ENCODE measurements at places on chromosomes 7 and 10. TPM values are rescaled to one million over a fixed set of nuclear protein-coding genes. Genes with fewer than 3 reads are reported as not detected.

The NXPH1 gene
- not detected for total RNA-seq

DNA sequence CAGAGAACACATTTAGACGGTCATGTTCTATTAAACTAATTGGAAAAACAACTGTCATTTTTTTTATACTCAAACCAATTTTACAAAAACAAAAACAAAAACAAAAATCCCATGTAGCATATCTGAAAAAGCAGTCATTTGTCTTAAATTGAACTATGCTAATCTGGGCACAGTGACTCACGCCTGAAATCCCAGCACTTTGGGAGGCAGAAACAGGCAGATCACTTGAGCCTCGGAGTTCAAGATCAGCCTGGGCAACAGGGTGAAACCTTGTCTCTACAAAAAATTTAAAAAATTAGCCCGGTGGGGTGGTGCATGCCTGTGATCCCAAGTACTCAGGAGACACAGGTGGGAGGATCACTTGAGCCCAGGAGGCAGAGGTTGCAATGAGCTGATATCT, 253.4 kb downstream of the DOCK4 start:
- DNase-seq, result no peak

- no peak for DNase-seq
Measured at GRCh38 chr10:124256151-124256550, 162.6 kb downstream of the OAT start.

- DNase-seq, result no peak
Measured at GRCh38 chr10:97321804-97322190, 2.7 kb downstream of the FRAT1 start.

DNA sequence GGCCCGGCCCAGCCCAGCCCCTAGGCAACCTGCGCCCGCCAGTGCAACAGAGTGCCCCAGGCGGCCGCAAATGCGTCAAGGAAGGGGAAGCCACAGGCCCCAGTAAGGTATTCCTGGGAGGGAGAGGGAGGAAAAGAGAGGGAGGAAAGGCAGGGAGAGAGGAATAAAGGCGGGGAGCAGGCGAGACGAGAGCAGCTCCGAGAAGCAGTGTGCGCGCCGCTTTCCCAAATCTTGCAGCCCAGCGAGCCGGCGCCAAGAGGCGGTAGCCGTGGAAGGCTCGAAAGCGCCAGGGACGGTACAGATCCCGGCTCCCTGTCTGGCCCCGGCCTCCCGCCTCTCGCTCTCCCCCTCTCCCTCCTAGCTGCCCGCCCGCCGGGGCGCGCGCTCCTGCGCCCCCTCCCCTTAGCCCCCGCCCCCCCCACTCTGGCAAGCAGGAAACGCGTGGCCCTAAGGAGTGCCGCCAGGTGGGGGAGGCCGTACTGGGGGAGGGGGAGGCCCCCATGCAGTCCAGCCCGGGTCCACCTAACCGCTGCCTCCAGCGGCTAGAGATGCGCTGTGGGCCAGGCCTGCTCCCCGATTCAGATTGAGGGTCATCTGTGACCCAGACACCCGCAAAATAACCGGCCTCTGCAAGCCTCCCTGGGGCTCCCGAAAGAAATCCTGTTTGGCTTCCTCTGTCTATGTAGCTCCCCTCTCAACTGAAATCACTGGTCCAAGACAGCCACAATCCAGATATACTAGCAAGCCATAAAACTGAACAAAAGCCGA, 4.3 kb downstream of the HOXA10 start:
- DNase-seq, result peak; percentile 20

DNA sequence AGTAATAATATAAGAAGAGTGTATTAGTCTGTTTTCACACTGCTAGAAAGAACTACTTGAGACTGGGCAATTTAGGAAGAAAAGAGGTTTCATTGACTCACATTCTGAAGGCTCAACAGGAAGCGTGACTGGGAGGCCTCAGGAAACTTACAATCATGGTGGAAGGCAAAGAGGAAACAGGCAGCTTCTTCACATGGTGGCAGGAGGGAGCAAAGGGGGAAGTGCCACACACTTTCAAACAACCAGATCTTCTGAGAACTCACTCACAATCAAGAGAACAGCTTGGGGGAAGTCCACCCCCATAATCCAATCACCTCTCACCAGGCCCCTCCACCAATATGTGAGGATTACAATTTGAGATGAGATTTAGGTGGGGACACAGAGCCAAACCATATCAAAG, 212.5 kb upstream of the HDAC9 start:
- no peak for DNase-seq

- DNase-seq, result no peak
Measured at GRCh38 chr10:79491143-79491835, 21.0 kb upstream of the EIF5AL1 start.

GRCh38 chr10:133298466-133298865, 10.2 kb downstream of the TUBGCP2 start:
- DNase-seq, result no peak

DNA sequence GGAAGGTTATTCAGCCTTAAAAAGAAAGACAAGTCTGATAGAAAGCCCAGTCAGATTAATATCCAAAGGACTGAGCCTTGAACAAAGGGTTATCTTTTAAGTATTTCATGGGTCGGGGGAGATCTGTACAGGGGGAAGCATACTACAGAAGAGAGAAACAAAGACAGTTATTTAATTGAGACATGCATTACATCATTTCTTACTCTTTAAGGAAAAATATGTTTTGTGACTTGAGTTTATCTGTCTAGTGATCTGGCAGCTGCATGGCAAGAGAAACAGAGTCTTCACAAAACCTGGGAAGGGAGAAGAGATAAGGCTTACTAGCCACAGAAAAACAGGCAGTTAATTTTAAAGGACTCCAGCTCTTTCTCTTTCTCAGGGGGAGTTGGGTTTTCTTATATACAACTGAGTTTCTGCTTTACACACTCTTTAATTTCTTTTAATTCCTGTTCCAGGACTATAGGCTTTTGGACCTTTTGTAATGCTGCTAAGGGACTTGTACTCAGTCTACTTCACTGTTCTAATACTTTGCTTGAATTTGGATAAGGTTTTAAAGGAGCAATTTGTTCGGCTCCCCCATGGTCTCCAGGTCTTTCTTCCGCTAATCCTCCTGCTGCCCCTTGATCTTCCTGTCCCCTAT, 20.9 kb upstream of the CYP3A43 start:
- no peak for DNase-seq

All from activated B cell treated with CpG ODN at 0.5 μM for 24 hours (primary cell).